ENCODE measurements at places on chromosomes 6 and 20.

DNA sequence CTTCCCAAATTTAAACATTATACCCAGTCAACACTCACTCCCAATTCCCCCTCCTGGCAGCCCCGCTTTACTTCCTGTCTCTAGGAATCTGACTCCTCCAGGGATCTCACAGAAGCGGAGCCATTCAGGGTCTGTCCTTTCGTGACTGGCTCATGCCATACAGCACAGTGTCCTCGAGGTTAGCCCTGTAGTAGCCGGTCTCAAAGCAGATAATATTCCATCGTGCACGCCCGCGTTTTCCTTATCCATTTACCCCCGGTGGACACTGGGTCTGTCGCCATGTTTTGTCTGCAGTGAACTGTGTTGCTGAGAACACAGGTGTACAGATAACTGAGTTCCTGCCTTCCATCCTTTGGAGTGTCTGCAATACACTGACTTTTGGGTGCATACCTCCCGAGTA, 95.3 kb downstream of the TTLL2 start:
- DNase-seq: no peak

- no peak for DNase-seq
Observed at GRCh38 chr6:74941424-74941823, 264.4 kb downstream of the COL12A1 start.

GRCh38 chr6:139711804-139712585, 337.5 kb upstream of the CITED2 start:
- no peak for DNase-seq

DNA sequence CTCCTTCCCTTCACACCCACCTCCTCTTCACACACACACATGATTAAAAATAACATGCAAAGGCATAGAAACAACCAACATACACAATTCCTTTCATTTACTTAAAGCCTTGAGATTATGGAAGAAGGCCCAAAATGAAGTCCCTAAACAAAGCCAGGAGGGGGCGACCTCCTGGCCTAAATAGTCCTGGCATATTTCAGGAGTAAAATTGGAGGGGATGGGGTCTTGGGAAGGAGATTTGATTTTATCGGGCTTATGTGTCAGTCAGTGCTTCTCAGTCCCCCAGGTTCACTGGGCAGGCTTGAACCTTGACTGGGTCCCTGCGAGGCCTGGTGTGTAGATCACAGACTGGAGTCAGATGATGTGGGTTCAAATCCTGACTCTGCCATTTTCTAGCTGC, 266.4 kb downstream of the SAMD5 start:
- DNase-seq: no peak

- DNase-seq: no peak
Observed at GRCh38 chr6:158665332-158665731, 15.5 kb downstream of the SYTL3 start.

GRCh38 chr6:87572021-87572420, 17.8 kb downstream of the RARS2 start:
- DNase-seq: no peak

DNA sequence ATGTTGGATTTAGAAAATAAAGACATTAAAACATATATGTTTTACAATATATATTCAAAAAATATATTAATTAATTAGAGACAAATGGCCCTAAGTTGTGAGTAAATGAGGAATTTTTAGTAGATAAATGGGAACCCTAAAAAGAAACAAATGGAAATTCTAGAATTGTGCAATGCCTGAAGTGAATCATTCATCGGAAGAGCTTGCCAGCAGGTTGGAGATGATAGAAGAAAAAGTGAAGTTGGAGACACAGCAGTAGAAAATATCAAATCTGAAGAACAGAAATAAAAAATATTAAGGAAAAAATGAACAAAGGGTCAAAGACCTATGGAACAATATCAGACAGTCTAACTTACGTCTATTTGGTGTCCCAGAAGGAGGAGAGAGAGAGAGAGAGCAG, 109.4 kb upstream of the NEDD9 start:
- DNase-seq: no peak

DNA sequence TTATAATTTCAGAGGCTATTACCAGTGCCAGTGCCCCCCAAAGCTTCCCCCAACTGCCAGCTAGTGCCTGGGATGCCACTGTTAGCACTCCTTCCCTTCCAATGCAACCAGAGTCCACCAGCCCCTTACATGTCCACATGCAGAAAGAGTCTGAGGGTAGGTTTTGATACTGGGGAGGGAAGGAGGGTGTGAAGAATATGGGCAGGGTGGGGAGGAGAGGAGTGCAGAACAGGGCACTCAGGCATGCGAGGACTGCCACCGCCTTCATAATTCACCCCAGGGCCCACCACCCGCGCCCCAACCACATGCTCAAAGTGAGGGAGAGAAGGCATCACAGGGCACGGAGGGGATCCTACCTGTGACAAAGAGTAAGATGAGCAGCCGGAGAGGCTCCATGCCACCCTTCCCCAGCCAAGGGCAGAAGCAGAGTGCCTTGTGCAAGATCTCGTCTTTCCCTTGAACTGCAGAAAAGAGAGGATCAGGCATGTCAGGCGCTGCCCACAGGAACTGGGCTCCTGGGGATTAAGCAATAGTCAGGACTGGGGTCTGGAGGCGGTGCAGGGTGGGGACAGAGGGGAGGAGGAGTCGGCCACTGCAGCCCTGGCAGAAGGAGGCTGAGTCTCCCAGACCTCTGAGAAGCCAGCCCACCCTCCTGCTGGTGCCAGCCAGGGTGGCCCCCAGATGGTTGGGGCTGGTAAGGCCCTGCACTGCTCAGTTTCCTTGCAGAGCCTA, at the start of gene TREM2:
Gene TREM2, minus strand, starts transcription at position 430 of the 732 bp plus-strand sequence. Its CDS starts 34 bp downstream, at position 396.
- DNase-seq: no peak
